Right atrium auricular region (tissue), 2 donors: ENCODE measurements at places on chromosomes 11 and 22. TPM values are rescaled to one million over a fixed set of nuclear protein-coding genes. Genes with fewer than 3 reads are reported as not detected.

DNA sequence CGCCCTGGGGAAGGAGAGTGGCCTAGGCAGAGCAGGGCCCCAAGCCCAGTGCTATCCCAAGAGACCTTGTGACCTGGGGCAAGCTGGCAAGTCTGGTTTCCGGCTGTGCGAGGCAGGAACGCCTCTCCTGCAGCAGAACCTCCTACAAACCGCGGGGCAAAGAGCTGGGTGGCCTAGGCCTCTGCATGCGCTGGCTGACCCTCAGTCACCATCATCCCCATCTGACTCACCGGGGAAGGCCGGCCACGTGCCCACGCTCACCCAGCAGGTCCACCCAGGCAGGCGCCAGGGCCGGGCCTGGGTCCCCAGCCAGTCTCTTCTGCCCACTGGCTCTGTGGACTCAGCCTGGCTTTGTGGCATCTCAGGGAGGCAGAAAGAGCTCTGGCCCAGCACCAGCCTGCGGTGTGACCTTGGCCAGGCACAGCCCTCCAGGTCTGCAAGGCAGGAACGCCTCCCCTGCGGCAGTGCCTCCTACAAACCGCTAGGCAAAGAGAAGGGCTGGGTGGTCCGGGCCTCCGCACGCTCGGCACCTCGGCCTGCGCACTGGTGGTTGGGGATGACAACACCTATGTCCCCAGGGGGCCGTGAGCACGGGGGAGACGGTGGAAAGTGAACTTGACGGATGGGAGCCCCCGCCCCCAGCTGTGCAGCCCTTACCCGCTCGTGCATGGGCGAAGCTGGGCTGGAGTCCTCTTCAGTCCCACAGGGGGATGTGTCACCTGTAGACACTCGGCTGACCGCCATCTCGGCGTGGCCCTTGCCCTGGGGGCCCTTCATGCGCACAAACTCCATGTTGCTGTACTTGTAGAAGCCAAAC is 38.2 kb downstream of the KIAA0930 start:
- no peak for DNase-seq

DNA sequence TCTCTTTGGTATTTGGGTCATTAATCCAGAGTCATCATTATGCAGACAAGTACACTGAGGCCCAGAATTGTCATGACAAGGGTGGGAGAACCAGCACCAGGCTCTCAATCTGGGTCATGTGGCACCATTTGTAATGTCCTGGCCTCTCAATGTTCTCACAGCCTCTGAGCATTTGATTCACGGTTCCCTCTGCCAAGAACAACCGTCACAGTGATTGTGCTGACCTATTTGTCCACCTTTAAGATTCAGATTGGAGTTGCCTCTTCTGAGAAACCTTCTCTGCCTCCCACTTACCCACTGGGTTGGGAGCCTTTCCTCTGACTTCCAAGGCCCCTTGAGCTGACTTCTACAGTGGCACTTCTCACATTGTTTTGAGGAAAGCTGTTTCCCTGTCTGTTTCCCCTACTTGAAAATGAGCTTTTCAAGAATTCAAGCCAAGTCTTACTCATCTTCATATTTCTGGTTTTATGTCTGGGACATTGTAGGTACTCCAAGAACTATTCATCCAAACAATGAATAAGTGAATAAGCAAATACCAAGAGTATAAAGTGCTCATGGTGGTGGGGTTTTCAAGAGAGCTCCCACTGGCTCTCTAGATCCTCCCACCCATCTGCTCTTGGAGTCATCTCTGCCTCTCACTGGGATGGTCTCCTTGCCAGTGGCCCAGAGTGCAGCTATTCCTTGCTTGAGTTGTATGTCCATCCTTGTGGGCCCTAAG is 126.4 kb upstream of the E2F8 start:
- DNase-seq: peak; percentile 82

The TMEM151A gene
- total RNA-seq: 5.5 TPM

GRCh38 chr22:36068776-36069344 is 40.2 kb upstream of the RBFOX2 start:
- DNase-seq: no peak

GRCh38 chr11:86636275-86636674 is 36.1 kb downstream of the ME3 start:
- DNase-seq: no peak

DNA sequence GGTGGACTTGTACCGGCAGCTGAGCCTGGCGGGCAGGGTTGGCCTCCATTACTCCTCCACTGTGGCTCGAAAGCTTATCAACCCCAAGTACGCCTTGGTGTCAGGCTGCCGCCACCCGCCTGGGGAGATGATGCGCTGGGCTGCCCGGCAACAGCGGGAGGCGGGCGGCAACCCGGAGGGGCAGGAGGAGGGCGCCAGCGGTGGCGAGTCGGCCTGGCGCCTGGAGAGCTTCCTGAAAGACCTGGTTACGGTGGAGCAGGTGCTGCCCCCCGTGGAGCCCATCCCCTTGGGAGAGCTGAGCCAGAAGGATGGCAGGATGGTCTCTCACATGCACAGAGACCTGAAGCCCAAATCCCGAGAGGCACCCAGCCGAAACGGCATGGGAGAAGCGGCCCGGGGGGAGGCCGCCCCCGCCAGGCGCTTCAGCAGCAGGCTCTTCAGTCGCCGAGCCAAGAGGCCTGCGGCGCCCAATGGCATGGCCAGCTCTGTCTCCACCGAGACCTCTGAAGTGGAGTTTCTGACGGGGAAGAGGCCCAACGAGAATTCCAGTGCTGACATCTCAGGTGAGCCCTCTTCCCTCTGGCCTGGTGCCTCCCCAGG is 26.7 kb downstream of the FAM83F start:
- DNase-seq: no peak

DNA sequence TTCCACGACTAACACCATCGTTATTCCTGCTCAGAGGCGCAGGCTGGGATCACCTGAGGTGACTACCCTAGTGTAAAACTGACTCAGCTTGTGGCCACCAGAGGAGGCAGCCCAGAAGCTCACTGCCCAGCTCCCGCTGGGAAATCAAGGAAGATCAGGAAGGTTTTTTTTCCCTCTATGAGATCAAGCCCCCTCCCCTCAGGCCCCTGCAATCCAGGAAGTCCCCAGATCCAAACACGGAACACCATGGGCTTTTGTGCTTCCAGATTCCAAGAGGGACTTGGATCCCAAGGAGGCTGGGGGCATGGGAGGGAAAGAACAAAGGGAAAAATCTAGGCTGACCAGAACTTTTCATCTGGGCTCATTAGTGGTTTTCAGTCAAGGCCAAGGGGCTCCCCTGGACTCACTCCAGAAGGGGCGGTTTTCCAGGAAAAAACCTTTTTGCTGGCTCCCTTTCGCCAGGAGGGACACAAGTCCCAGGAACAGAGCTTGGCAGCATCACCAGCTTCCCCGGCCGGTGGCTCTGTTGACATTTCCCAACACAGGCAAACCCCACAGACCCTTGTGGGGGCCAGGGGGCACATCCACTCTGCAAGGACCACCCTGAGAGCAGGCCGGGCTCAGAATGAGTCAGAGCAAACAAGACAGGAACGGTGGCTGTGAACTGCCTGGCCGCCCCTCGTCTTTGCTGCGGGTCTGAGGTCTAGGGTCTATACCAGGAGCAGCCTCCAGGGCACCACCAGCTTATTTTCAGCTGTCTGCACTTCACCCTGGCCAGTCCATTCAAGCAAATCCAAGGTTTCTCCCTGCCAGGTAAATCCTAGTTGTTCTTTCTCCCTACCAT is 36.8 kb downstream of the MYH9 start:
- DNase-seq: no peak

The DEUP1 gene
- not detected for total RNA-seq

- no peak for DNase-seq
Measured at GRCh38 chr11:2247496-2247895, 22.9 kb downstream of the ASCL2 start.

- DNase-seq: peak; percentile 52
Measured at GRCh38 chr22:42820045-42820763, 36.9 kb downstream of the ARFGAP3 start.

The PIK3C2A gene
- total RNA-seq: 37.2 TPM

- DNase-seq: no peak
Measured at GRCh38 chr11:59680287-59681154, 11.7 kb upstream of the PATL1 start.

GRCh38 chr11:26287067-26287518 is 44.8 kb upstream of the ANO3 start:
- DNase-seq: no peak

The CRYBB2 gene
- total RNA-seq: not detected

DNA sequence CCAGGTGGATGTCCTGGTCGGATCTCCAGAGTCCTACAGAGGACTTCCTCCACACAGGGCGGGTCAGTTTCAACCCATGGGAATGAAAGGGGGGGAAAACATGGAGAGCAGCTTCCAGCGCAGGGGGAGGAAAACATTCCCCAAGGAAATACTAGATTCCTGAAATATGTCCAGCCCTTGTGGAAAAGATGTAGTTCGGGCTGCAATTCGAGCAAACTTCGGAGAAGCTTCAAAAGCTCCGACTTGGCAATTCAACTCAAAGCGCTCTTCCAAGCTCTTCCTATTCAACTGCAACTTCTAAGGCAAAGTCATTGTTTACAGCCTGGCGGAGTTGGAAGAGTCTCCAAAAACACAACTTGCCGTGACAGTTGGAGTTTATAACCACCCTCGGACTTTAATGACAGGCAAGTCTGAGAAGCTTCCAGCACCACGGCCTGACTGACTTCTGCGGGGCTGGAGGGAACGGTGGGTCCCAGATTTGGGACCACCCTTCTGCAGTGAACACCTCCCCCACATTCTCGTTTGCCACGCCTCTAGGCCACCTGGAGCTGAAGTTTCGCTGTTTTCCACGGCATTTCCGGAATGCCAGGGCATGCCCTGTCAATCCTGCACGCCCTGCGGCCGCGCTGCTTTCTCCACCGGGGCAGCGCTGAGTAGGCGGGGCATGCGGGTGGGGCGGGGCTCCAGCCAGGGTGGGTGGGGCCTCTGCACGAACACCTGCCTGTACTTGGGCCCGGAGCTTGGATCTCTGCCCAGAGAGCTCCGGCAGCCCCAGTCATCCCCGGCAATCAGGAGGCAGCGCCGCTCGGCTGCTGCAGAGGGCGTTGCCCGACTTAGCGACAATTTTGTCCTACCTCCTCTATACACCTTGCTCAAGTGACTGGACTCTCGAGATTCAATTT is 49.0 kb upstream of the BIRC3 start:
- DNase-seq: peak; percentile 65

- no peak for DNase-seq
Measured at GRCh38 chr11:112797648-112798293, 163.4 kb upstream of the NCAM1 start.

DNA sequence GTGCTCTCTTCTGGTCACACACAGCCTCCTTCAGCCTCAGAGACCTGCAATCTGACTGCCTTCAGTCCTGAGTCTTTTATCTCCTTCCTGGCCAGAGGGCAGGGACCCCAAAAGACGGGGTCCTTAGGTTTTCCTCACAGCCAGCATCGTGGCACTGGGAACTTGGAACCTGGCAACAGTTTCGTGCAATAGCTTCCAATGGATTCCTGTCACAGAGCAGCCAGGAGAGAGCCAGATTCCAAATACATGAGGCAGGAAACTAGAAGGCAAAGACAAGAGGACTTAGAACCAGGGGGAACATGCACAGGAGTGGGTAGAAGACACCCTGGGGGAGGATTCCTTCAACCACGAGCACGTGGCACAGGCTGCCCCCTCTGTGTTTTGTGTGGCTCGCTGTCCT is 48.6 kb downstream of the C11orf91 start:
- no peak for DNase-seq

DNA sequence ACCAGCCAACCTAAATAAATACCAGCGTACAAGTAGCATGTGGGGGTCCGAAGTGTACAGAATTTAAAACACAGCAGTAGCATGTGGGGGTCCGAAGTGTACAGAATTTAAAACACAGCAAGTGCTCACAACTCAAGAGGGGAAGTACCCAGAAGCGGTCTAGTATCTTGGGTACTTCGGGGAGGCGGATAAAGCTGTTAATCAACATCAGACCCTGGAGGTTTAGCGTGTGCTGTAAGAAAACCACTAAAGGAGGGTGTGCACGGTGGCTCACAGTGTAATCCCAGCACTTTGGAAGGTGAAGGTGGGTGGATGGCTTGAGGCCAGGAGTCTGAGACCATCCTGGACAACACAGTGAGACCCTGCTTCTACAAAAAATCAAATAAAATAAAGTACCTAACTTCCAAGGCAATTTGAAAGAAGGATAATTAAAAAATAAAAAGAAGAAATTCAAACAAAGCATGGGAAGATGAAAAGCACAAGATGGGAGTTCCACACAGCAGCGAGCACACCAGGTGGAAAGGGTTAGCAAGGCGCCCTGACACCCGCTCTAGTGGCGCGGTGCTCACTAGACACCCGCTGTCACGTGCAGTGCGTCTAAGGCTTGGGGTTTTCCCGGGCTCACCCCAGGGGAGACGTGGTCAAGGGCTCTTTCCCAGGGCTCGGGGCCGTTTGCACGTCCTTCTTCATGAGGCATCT is 35.0 kb upstream of the MOB2 start:
- DNase-seq: no peak

The PYGM gene
- total RNA-seq: 84.7 TPM

The TRIM77 gene
- not detected for total RNA-seq

GRCh38 chr22:44392446-44392921 is 79.7 kb upstream of the SHISAL1 start:
- no peak for DNase-seq

DNA sequence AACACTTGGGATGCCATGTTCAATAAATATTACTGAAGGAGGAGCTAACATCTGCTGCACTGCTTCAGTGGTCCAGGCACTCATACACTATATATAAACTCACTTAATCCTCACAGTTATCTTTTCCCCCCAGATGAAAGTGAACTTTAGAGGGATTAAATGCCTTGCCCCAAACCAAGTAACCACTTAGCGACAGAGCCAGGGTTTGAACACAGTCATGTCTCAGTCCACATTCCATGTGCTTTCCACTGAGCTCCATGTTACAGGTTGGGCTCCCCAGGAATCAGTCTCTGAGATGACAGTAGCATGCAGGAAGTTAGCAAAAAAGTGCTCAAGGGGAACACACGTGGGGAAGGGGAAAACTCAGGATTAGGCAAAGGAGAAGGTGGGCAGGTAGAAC is 59.3 kb downstream of the ENDOD1 start:
- no peak for DNase-seq

GRCh38 chr11:6927030-6927617 is 898 bp downstream of the ZNF215 start:
- no peak for DNase-seq

DNA sequence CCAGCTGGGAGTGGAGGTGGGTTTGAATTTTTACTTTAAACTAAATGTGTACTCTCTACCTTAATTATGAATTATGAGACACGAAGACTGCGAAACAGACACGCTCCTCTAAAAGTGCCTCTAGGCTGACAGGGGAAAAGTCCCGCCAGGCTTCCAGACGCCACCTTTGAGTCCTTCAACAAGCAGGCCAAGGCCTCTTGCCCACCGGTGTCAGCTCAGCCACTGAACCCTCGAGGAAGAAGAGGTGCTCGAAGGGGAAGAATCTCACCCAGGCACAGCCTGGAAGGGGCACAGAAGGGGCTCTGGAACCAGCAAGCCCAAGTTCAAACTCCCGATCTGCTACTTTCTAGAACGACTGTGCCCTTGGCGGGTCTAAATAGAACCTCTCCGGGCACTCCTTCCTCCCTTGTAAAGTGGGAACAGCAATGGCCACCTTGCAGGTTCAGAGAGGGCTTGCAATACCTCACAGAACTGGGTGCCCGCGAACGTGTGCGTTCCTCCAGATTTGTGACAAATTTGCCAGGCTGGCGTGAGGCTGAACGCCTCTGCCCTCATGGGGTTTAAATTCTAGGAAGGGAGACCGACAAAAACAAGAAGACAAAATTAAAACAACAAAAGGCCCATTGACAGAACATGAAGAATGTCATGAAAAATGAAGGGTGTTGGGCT is 158.5 kb upstream of the GRK3 start:
- DNase-seq: no peak

GRCh38 chr11:73478737-73479347 is 102.6 kb downstream of the RELT start:
- no peak for DNase-seq

The CSF2RB gene
- total RNA-seq: 4.2 TPM

GRCh38 chr11:116618461-116618860 is 154.3 kb downstream of the BUD13 start:
- DNase-seq: no peak
